ENCODE measurements at places on chromosomes 7 and 10.

GRCh38 chr10:42932735-42933447 is 144.0 kb upstream of the RET start:
- DNase-seq, result no peak

- DNase-seq, result no peak
Measured at GRCh38 chr10:25405871-25406270, 231.1 kb downstream of the GPR158 start.

- no peak for DNase-seq
Measured at GRCh38 chr10:59754951-59755350, 1.7 kb upstream of the MRLN start.

GRCh38 chr10:11586170-11586569 is 25.3 kb downstream of the USP6NL start:
- DNase-seq, result no peak

GRCh38 chr10:70958396-70958795 is 70.0 kb upstream of the PCBD1 start:
- DNase-seq, result no peak

DNA sequence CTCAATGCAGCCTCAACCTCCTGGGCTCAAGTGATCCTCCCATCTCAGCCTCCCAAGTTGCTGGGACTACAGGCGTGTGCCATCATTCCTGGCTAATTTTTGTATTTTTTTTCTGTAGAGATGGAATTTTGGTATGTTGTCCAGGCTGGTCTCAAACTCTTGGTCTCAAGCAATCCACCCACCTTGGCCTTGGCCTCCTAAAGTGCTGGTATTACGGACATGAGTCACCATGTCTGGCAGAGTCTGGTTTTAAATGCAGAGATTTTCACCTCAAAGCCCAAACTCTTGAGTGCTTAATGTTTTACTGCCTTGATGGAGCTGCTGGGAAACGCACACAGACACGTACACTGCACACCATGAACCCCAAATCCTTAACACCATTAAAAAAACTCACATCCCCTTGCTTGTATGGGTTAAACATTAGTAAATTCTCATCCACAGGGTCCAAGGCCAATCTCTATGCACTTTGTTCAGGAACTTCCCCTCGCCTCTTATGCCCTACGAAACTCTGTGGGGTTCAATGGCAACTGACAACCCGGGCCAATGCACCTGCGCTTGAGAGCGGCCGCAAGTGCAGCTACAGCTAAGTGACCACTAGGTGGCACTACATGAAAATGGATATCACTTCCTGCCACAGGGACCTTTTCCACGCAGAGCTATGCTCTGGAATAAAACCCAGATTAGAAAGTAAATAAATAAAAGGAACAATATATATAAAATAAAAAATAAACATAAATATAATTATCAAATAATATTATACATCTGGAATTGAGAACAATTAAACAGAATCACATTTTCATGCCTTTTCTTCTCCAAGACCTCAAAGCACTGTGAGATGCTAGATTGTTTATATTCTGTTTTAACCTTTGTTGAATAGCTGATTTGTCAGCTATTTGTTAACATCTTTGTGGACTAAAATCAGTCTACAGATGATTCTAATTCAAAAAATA is 66.9 kb upstream of the AFAP1L2 start:
- peak; percentile 57 for DNase-seq

DNA sequence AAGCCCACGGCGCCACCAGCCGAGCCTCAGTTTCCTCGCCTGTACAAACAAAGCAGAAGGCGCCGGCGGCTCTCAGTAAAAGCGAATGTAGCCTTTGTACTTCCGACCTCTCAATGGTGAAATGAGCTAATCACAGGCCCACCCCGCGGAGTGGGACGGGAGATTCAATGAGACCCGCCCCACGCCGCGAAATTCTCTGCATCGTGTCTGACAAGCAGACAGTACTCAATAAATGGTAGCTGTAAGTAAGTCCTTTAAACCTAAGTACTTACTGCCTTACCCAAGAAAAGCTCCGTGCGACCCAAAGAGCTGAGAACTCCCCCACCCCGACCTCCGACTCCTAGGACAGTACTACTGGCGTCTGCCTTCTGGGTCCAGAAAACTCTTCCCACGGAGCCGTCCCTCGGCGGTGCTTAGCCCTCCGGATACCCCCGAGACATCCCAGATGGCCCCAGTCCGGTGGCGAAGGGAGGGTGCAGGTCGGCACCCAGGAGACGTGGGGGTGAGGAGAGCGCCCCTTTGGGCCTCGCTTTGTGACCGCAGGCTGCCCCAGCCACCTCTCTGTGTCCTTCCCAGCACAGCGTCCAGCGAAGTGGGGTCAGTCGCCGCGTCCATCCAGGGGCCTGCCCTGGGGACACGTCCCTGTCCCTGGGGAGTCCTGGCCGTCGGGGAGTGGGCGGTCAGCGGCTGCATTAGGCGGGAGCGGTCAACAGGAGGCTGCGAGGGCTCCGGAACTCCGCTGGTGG is 972 bp upstream of the CXCL12 start:
- no peak for DNase-seq

DNA sequence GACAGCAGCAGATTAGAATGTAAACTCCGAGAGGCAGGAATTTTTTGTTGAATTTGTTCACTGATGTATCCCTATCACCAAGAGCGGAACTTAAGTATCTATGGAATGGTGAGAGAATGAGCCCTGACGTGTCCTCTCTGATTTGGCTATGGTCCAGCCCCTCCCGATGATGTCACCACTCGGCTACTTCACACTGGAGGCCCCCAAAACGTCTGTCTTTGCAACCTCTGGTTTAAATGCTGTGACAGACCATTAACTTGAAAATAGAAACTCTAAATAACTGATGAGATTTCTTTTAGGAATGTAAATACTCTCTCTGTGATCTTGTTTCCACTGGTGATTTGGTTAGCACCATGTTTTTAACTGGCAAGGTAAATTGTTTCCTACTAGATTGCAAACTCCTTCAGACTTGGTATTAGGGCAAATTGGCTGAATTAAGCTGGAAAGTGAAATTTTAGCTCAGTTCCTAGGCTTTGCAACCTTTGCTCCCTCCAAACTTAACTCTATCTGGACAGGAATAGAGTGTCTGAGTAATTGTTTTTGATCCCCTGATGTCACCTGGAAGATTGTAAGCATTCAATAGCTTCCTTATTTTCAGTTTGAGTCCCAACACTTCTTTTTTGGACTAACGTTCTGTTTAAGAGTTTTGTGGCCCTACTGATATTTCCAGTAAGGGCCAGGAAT is 19.1 kb downstream of the SLC16A12 start:
- no peak for DNase-seq

- no peak for DNase-seq
Measured at GRCh38 chr10:102334101-102334500, 61.4 kb upstream of the NFKB2 start.

- no peak for DNase-seq
Measured at GRCh38 chr7:55539380-55539779, 32.9 kb downstream of the VOPP1 start.

DNA sequence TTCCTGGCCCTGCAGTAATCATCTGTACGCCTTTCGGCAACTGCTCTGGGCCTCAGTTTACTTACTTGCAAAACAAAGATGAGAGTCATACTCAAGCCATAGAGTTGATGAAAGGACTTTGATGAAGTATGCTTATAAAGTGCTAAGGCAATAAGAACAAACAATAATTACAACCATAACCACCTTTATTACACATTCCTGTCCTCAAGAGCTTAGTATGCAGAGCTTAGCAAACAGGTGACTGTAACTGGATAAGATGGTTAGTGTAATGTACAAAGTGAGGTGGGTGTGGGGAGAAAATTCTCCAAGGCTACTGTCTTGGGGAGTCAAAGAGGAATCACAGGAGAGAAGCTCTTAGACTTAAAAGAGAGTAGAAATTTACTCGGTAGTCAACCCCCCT is 117.0 kb upstream of the AFAP1L2 start:
- no peak for DNase-seq

GRCh38 chr10:76242956-76243355 is 811.5 kb downstream of the LRMDA start:
- DNase-seq, result no peak

GRCh38 chr7:97639036-97639435 is 92.8 kb upstream of the TAC1 start:
- DNase-seq, result no peak

DNA sequence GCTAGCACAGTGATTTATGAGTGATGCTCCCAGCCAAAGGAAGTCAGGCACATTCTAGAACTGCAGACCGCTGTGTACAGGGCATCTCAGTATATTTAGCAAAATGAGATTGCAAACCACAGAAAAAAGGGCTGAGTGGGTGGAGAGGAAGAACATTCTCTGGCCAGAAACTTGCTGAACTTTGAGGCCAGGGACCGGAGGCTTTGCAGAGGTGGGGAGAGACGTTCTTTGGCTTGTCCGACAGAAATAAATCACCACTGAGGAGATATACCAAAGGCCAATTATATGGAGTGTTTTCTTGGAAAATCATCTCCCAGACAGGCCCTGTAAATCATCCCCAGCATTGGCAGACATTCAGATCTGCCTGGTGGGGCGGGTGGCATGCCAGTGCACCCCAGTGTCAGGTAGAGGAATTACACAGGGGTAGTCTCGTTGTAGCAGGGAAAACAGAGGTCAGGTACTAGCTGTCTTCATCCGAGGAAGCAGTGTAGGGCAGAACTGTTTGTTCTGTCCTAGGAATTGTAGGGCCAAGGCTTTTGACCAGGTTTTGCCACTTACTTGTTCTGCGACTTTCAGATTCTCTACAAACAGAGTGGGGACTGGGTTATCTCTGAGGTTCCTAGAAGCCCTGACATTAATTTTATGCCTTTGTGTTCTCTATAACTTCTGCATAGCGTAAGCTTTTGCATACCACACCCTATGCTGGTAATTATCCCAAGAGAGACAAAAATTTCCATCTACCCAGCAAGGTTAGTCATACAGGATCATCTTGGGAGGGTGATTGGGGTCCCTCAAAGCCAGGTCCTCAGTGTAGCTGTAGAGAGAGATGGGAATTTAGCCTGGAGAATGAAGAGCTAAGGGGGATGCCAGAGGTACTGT is 655.6 kb downstream of the LRMDA start:
- no peak for DNase-seq

DNA sequence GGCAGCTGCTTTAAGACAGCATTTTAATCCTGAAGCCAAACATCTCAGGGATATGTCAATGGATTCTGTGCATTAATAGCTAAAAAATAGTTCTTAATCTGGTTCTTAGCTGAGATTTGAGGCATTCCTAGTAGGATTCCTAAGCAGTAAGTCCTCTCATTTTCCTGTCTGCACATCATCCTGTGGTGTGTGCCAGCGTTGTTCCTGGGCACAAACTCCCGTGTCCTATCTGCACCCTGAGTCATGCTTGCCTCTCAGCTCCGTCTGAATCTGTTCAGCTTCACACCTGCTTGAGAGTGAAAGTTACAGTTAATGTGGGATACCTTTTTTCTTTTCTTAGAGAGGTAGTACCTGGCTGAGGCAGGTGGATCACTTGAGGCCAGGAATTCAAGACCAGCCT is 19.5 kb downstream of the BAG3 start:
- DNase-seq, result no peak

- DNase-seq, result no peak
Measured at GRCh38 chr10:86486856-86487255, 34.7 kb downstream of the WAPL start.

DNA sequence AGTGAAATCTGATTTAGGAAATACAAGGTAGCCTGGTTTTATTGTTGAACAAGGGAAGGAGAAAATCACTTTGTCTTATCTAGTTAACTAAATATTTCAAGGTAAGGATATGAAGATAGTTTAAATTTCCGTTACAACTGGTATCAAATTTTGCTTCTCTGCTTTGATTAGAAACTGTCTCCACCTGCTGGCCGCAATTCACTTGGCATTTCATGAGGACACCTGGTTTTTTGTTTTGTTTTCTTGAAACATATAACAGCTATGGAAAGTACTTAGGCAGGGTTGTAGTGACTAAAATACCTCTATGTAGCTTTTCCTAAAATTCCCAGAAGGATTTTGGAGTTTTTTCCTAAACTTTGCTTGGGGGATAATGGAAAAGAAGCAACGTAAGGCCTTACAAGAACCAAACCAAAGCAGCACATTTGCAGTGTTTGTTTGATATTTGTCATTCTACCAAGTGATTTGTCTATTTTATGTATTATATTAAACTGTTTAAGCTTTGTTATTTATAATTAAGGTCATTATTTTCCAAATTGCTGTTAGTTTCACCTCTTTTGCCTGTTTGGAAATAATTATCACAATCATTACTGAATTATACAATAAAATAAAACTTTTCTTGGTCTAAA is 73.6 kb downstream of the AHCYL2 start:
- DNase-seq, result no peak

- DNase-seq, result no peak
Measured at GRCh38 chr7:1704811-1705738, 35.0 kb downstream of the ELFN1 start.

DNA sequence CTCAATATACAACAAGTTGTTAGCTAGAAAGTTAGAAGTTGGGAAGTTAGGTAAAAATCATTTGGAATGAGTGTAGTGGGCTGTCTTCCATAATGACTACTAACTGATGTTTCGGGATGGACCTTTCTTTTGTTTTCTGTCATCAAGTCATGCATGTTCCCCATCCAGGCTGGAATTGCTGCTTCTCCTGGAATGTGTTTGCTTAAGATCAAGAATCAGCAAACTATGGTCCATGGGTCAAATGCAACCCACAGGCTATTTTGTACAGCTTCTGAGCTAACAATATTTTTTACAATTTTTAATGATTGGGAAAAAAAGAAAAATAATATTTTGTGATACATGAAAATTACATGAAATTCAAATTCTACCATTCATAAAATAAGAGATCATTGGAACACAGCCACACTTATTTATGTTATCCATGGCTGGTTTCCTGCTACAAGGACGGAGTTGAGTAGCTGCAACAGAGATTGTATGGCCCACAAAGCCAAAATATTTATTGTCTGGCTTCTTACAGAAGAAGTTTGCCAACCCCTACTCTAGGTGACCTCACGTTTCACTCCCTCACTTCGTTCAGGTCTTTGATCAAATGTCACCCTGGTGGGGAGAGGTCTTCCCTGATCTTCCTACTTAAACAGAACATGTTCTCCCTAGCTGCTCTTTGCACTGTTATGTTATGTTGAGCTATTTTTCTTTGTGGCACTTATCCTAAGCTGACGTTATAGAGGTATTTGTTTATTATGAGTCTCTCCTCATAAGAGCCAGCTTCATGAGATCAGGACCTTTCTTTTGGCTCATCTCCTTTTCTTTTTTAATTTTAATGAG is 127.1 kb downstream of the RALA start:
- DNase-seq, result no peak

GRCh38 chr10:110357252-110357780 is 52.6 kb upstream of the SMNDC1 start:
- DNase-seq, result peak; percentile 58

DNA sequence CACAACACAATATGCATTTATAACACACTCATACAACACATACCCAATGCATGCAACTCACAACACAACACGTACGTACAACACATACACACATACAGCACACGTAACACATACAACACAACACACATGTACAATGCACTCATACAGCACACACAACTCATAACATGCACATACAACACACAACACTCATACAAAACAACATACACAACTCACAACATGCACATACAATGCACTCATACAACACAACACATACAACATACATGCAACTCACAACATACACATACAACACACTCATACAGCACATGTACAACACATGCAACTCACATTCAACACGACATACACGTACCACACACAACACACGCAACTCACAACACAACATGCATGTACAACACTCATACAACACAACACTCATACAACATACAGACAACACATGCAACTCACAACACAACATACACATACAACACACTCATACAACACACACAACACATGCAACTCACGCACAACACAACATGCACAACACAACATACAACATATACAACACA is 21.8 kb downstream of the DIP2C start:
- no peak for DNase-seq

GRCh38 chr7:123193235-123193634 is 6.5 kb downstream of the SLC13A1 start:
- DNase-seq, result no peak

GRCh38 chr10:35127289-35127891 is 744 bp downstream of the CREM start:
- peak; percentile 32 for DNase-seq

Data from putamen (tissue), 1 donor.